ENCODE measurements at places on chromosomes 16 and 17.

DNA sequence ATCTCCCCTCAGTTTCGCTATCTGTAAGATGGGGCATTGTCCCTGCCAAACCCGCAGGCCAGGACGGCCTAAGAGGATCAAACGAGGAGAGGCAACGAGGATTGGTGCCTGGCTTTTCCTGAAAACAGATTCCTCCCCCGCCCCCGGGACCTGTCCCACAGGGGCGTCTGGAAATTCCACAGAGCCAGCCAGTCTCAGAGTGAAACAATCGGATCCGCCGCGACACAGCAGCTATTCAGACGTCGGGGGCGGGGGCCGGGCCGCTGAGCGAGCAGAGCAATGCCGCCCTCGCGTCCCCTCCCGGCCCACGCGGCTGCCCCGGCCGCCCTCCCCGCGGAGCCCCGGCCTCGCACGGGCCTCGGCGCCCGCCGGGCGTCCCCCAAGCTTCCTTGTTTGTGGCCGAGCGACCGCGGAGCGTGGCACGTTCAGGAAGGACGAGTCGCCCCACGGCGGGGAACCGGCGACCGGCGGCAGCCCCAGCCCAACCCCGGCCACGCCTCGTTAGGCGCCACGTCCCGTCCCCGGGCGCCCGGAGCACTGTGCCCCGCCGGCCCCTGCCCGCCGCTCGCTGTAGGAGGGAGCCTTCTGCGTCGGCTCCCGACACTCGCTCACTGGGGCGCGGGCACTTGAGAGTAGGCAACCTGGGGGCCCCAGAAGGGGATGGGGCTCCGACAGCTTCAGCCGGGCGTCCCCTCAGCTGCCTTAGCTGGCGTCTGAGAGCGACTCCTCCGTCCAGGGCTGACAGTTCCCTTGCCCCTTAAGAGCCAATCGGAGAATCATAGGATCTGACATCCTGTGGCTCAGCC lies 29.6 kb upstream of the PHOSPHO1 start:
- no peak for DNase-seq

GRCh38 chr16:85658504-85659326 lies 30.0 kb downstream of the GINS2 start:
- DNase-seq, result no peak

DNA sequence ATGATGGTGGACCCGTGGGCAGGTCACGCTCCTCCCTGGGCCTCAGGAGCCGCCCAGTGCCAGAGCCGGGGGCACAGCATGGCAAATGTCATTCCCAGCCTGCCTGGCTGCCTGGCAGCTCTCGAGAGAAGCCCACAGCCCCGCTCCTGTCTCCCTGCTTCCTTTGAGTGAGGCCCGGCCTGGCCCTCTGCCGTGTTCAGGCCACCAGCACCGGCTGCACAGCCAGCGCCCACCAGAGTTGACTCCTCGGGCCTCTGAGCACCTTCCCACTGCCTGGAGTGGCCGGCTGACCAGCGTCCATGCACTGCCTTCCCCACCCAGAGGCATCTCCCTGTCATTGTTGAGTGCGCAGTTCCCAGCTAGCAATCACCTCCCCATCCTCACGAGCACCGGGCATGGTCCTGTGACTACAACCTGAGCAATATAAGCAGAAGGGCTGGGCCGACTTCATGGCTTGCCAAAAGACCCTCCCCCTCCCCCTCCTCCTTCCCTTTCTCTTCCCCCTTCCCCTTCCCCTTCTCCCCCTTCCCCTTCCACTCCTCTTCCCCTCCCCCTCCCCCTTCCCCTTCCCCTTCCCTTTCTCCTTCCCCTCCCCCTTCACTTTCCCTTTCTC lies 11.9 kb upstream of the SLC38A10 start:
- DNase-seq, result no peak

DNA sequence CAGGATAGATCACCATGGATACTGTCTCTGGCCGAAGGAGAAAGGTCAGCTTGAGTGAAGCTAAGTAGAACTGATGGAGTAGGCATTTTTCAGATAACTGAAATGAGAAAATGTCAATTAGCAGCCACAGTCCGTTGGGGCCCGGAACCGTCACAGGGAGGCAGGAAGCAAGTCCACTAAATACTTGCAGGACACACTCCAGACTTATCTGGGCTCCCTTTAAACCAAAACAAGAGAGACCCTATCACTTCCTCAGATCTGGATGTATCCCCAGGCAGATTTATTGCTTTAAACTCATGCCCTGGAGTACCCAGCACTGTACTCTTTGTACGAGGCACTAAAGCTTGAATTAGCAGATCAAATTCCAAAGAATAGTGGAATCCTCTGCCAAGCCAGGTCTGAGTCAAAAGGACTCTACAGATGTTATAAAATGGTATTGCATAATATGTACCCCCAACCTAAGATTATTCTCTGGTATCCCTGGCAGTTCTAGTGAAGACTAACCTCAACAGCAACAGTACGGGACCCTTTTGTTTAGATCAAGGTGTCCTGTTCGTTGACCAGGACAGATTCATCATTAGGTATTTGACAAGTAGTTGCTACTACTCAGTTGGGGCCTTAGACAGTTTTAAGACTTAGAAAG lies 8.1 kb downstream of the ZP2 start:
- DNase-seq, result no peak

DNA sequence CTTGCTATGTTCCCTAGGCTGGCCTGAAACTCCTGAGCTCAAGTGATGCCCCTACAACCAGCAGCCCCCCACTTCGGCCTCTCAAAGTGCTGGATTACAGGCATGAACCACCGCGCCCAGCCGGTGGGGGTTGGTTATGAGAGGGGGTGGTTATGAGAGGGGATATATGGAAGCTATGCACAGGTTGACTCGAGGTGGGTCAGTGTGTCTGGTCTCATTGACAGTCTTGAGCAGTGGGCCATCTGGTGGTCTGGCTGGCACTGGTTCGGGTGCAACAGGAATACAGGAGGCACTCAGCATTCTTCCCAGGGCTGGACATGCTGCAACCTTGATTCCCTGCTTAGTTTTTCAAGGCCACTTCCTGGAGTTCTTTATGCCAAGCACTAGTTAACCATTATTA lies 5.6 kb upstream of the STX1B start:
- no peak for DNase-seq

GRCh38 chr17:27496437-27496943 lies 40.2 kb downstream of the KSR1 start:
- no peak for DNase-seq

GRCh38 chr16:10110552-10110951 lies 71.7 kb downstream of the GRIN2A start:
- no peak for DNase-seq

- no peak for DNase-seq
Observed at GRCh38 chr17:40326014-40326831, 17.2 kb downstream of the RARA start.

- no peak for DNase-seq
Observed at GRCh38 chr17:35146214-35146833, 1.3 kb upstream of the UNC45B start.

DNA sequence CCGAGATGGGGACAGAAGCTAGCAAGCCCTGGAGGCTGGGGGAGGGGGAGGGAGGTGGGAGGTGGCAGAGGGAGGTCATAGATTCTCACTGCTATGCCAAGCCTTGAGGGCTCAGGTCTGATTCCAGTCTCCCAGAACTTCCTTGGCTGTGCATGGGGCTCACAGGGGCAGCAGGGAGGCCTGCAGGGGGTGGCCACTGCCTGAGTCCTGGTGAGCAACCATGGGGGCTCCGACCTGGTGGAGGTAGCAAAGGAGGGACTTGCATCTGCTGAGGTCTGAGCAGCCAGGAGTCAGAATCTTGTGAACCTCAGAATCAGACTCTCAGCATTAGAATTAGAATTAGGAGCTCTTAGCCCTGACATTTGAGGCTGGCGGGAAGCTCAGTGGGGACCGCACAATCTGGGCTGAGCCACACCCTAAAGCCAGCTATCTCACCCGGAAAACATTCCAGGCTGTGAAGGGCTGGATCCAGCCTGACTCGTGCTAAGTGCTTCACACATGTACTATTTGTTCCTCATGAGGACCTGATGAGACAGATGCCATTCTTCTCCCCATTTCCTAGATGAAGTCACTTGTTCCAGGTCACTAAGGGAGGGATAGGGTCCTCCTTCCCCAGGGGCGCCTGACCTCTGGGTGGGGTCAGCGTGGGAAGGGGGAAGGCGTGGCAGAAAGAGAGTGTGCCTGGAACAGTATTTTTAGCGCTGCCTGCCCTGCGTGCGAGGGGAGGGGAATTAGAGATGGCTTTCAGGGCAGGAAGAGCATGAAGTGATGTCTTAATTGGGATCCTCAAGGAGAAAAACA lies 17.3 kb upstream of the KCNJ12 start:
- no peak for DNase-seq

GRCh38 chr16:89097392-89097772 lies 3.7 kb downstream of the ACSF3 start:
- DNase-seq, result no peak

- no peak for DNase-seq
Observed at GRCh38 chr17:56603486-56604238, 10.2 kb downstream of the NOG start.

DNA sequence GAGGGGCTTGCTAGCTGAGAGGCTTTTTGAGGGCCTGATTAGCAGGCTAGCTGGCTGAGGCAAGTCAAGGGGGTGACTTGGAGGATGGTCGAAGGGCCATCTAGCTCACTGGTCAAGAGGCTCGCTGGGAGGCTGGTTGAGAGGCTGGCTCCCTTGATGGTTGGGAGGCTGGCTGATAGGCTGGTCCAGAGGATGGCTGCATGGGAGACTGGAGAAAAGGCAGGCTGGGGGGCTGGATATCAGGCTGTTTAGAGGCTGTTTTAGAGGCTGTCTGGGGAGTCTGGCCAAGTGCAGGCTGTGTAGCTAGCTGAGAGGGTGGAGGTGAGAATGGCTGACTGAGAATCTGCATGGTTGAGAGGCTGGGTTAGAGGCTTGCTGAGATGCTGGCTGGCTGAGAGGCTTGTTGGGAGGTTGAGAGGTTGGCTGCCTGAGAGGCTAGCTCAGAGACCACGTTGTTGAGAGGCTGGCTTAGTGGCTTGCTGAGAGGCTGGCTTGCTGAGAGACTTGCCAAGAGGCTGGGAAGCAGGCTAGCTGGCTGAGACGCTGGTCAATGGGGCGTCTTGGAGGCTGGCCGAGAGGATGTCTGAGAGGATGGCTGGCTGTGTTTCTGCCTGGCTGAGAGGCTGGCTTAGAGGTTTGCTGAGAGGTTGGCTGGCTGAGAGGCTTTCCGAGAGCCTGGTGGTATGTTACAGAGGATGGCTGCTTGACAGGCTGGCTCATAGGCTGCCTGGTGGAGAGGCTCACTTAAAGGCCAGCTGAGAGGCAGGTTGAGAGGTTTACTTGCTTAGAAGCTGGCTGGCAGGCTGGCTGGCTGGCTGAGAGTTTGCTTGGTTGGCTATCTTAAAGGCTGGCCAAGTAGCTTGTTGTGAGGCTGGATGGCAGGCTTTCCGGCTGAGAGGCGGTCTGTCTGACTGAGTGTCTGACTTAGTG lies 36.6 kb upstream of the ACSM2B start:
- no peak for DNase-seq

GRCh38 chr16:49833085-49833484 lies 22.8 kb downstream of the ZNF423 start:
- DNase-seq, result no peak

DNA sequence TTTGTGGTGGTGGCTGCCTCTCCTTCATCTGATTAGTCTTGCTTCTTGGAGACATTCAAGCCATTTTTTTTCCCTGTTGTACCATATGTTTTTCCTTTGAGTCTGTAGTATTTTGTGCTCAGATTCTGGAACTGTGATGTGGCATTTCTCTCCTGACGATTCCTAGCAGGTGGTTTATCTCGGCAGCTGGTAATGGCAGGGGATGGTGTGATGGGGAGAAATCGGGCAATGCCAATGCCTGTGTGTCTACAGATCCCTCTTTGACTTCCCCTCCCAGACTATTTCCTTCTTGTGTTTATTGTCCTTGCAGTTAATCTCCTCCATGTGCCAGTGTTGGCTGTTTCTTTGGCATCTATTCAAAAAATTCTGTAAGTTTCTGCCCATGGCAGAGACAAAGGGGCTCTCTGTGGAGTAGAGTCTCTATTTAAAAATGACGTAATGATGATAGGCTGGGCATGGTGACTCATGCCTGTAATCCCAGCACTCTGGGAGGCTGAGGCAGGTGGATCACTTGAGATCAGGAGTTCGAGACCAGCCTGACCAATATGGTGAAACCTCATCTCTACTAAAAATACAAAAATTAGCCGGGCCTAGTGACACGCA lies 90.2 kb upstream of the ERCC4 start:
- DNase-seq, result peak; percentile 17

- DNase-seq, result no peak
Observed at GRCh38 chr17:510226-510917, 157.8 kb upstream of the RPH3AL start.

GRCh38 chr17:49965524-49965909 lies 3.5 kb upstream of the DLX4 start:
- DNase-seq, result no peak

GRCh38 chr17:10649602-10650001 lies 7.5 kb downstream of the MYH3 start:
- no peak for DNase-seq
